ENCODE measurements at places on chromosomes 3 and 15.

DNA sequence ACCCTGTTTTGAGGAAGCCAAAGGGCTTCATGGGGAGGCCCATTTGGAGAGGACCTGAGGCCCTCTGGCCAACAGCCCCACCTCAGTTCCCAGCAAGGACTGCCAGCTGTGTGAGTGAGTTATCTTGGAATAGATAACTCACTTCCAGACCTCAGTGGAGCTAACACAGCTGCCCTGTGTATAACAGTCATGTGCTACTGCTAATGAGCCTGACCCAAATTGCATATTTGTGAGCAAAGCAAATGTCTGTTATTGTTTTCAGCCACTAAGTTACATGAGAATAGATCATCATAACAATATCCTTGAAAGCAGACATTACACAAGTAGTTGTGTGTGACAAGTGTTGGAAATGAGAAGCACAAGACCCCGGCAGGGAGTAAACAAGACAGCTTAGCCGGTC, 355.8 kb downstream of the MCTP2 start:
- no peak for DNase-seq

GRCh38 chr3:23314981-23315762, 112.0 kb downstream of the UBE2E2 start:
- DNase-seq, result no peak

GRCh38 chr3:182740710-182741109, 52.6 kb upstream of the ATP11B start:
- DNase-seq, result no peak

GRCh38 chr3:65979162-65979561, 59.6 kb downstream of the MAGI1 start:
- peak; percentile 38 for DNase-seq

DNA sequence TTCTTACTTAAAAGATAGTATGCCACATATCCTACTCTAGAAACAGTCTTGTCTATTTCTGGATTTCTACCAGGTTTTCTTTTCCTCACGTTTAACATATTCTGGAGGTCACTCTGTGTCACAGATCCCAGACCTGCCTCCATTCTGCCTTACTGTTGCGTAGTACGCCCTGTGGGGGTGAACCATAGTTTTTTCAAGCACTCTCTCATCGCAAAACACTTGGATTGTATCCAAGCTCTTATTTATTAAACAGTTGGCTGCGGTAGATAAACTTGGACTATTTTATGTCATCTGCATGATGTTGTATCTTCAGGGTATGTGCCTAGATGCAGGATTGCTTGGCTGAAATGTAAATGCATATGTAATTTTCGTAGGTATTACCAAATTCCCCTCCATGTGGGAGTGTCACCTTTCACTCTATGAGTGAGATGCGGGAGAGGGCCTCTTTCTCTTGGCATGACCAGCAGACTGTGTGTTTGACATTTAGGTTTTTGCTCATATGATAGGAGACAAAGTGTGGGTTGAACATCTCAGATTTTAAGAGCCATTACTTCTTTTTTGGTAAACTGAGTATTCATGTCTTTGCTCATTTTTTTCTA, 55.8 kb downstream of the ABTB1 start:
- DNase-seq, result no peak

DNA sequence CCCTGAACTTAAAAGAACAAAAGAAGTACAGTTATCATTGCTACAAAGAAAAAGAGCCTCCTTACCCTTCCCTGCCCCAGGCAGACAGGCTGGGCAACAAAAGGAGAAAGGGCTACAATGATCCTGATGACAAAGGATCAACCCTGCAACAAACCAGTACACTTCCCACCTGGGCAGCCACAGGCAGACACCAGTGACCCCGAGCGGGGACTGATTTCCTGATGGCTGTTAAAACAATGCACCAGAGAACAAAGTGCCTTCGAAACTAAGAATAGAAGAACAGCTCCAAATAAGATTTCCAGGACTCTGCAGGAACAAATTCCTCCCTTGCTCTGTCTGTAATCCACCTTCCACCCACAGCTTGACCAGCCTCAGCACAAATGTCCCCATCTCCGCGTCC, 106.3 kb upstream of the ARHGEF3 start:
- DNase-seq, result no peak

DNA sequence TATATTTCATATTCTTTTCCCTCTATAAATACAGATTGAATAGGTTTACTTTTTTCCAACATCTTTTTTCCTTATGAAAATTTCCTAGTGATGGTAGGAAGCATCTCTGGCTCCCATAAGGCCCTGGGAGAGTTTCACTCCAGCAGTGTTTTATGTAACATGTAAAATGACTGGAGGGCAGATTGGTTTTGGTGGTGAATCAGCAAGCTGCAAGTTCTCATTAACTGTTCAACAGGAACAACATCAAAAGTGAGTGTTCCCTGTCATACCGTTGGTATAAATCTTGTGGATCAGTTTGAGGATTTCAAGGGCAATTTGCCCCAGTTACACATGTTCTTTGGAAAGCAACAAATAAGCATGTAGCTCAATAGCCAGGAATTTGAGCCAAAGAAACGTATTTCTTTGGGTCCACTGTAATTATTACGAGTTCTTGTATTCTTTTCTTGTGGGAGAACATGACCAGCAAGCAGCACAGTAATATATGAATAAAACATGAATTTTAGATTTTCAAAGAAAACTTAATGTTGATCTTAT, 345.7 kb downstream of the SV2B start:
- no peak for DNase-seq

- DNase-seq, result no peak
Observed at GRCh38 chr3:115186351-115187148, 39.5 kb upstream of the ZBTB20 start.

GRCh38 chr15:88074386-88074785, 182.2 kb downstream of the NTRK3 start:
- no peak for DNase-seq

DNA sequence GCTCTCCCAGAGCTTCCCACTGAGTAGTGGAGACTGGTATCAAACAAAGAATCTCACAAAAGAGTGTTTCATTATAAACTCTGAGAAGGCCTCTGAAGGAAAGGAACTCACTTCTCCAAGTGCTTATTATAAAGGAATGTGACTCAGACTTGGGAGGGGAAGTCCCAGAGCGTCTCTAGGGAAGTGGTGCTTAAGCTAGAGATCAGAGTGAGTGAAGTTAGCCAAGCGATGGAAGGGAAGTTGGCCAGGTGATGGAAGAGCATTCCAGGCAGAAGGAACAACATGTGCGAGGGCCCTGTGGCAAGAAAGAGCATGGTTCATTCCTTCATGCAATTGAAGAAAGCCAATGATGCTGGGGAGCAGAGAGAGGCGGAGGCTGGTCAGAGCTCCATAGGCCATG, 2.3 kb downstream of the XYLB start:
- no peak for DNase-seq

- DNase-seq, result no peak
Observed at GRCh38 chr3:3119393-3119851, 7.3 kb upstream of the TRNT1 start.

DNA sequence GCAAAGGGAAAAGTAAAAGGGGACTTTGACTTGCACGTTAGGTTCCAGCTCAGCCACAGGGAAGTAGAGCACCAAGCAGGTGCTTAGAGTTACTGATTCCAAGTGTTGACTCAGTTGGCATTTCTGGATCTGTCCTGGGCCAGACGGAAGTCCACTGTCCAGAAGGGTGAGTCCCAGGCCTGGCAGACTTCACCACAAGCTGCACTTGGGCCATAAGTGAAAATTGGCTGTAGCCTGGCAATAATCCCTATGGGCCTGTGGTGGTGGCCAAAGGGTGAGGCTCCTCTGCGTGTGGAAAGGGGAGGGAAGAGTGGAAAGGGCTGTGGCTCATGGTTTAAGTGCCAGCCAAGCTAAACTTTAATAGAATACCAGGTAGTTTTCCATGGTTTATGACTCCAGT, 121.5 kb downstream of the DTWD1 start:
- DNase-seq, result no peak

DNA sequence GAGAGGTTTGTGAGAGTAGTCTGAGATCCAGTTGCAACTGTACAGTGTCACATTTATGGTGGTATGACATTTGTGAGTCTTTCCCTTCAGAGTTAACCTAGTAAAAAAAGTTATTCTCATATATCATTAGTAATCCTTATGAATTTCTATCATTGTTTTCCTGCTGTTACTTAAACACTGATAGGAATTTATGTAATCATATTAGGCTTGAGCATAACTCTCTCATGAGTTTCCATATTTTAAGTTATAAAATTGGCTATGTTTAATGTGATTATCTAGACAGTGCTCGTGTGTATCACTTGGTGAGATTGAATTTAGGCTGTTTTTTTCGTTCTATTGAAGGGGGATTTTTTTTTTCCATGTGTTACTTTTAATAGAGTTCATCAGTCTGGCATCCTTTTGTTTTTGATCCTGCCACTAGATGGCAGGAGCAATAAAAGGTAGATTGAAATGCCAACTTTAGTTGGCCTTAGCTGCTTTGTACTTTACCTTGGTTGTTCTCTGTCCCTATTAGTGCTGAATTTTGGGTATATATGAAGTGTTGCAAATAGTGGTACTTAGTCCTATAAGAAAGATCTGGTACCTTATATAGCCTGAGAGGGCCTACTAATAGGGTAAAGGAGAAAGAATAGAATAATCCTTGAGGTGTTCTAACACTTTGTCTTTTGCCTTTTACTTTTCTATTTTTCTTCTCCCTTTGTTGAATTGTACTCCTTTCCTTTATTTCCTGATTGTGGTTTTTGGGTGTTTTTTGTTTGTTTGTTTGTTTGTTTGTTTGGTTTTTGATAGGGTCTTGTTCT, 17.9 kb downstream of the STT3B start:
- DNase-seq, result no peak

DNA sequence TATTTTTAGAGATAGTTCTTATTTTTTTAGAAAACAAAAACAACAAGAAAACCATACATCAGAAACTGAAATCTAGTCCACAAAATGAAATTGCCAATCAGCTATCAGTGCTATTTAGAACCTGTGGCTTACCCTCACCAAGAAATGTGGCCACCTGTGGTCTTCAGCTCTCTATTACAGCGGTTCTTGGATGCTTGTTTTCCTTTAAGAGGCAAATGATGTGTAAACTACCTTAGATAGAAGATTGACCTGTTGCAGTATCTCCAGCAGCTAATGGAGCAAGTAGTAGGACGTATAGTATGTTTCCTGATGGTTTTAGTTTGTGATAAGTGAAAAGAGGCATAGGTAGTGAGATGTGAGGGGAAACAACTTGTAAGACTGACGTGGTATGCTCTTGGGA, 21.2 kb downstream of the TFG start:
- no peak for DNase-seq

GRCh38 chr3:37945807-37946530, 44.6 kb upstream of the VILL start:
- no peak for DNase-seq

DNA sequence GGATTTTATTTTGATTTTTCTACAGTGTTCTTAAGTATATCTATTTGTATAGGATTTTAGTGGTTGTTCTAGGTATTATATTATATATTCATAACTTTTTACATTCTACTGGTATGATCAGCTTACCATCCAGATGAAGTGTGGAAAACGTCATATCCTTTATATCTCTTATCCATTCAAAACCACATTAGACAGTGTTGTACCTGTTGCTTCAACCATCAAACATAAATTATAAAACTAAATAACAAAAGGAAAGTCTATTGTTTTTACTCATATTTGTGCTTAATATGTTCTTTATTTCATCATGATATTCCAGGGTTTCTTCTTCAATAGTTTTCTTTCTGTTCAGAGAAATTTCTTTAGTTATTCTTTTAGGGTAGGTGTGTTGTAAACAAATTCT, 191.4 kb downstream of the RPLP1 start:
- DNase-seq, result no peak

DNA sequence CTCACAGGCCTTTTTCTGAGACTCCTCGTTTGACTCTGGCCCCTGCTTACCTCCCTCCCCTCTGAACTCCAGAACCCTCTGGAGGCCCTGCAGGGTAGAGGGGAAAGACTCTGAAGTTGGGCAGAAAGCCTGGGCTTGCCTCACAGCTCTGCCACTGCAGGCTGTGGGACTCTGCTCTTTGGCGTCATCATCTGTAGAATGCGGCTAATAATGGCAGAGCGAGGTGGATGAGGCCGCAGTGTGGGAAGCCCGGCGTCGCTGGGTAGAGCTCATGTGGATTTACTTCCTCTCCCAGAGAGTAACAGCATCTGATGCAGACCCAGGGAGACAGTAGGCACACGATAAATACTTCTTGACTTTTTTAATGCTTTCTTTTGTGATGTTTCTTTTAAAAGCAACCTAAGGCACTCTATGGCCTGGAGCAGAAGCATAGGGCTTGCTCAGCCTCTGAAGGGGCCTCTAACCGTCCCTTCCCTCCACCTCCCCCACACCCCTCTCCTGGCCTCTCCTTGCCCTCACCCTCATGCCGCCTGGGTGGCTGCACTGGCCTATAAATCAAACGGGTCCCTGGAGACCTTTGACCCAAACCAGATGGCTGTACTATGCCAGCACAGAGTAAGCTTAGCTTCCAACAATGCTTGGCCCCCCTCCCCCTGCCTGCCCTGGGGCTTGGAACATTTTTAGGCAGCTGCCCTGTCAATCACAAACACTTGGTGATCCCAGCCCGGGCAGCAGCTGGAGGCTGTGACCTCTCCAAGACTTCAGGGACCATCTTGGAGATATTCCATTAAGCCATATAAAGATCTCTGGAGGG, 32.9 kb downstream of the SPSB4 start:
- no peak for DNase-seq

DNA sequence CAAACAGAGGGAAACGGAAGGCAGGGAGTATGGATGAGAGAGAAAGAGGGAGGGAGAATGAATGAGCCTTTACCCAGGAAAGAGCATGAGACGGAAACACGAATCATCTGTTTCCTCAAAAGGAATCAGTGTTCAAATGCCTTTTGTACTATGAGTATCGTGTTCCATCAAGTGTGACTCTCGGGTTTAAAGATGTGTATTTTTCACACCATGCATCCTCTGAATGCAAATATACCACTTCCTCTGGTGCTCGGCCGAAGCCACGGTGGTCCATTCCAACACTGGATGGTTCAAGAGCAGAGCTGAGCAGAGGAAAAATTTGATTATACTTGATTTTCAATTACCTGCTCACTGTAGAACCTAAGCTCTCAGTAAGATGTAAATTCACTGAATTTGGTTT, 505.1 kb downstream of the MECOM start:
- no peak for DNase-seq

DNA sequence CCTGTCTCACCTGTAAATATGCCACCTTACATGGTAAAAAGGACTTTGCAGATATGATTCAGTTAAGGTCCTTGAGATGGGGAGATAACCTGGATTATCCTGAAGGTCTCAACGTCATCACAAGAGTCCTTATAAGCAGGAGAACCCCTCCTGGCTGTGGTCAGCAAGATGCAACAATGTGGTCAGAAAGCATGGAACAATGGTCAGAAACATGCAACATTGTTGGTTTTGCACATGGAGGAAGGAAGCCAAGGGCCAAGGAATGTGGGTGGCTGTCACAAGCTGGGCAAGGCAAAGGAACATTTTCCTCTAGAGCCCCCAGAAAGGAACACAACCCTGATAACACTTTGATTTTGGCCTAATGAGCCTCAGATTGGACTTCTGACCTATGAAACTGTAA, 9.4 kb upstream of the SUMF1 start:
- no peak for DNase-seq

- no peak for DNase-seq
Observed at GRCh38 chr3:133271539-133271938, 128.3 kb upstream of the BFSP2 start.
